ENCODE measurements at places on chromosomes 5 and 9.
A peak's percentile ranks its signal among the peaks of the same experiment; 100 is the strongest.

DNA sequence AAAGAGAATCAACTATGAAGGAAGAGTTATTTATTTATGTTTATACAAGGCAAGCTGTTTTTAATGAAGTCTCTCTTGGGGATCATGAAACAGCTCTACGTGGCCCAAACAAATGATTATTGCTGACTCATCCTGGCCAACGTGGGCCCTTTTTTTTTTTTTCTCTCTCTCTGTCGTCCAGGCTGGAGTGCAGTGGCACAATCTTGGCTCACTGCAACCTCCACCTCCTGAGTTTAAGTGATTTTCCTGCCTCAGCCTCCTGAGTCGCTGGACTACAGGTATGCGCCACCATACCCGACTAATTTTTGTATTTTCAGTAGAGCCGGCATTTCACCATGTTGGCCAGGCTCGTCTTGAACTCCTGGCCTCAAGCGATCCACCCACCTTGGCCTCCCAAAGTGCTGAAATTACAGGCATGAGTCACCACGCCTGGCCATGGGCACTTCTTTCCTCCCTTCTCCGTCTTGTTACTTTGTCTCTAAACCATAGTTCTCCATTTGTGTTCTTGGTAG, 98.3 kb downstream of the BASP1 start:
- peak; percentile 10 for DNase-seq

GRCh38 chr5:175321927-175322532, 122.0 kb downstream of the DRD1 start:
- DNase-seq = no peak

- DNase-seq = peak; percentile 59
These were observed 132.5 kb downstream of the SEMA6A start for GRCh38 chr5:116442095-116442534.

DNA sequence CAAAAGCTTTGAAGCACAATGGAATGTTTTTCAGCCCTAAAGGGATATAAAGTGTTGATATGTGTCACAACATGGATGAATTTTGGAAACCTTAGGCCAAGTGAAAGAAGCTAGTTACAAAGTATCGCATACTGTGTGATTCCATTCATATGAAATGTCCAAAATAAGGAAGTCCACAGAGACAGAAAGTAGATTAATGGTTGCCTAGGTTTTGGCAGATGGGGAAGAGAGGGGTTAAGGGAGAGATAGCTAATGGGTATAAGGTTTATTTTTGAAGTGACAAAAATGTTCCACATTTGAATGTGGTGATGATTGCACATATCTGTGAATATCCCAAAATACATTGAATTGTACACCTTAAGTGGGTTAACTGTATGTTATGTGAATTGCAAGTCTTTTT, 57.5 kb upstream of the MCCC2 start:
- no peak for DNase-seq

DNA sequence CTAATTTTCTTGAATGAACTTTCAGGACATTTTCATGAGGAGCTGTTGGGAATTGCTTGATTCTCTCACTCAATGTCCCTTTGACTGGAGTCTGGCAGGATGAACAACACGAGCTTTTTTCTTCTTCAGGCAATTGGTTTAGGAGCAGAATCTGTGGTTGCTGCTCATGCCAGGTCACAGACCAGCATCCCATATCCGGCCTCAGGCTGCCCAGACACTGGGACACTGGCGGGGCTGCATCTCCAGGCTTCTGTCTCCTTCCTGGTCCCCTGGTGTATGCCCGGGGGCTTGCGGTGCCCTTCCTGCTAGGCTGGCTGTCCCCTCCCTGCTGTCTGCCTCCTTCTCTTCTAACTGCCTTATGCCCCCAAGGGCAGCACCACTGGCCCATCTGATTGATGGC, 311.5 kb upstream of the DAP start:
- no peak for DNase-seq

DNA sequence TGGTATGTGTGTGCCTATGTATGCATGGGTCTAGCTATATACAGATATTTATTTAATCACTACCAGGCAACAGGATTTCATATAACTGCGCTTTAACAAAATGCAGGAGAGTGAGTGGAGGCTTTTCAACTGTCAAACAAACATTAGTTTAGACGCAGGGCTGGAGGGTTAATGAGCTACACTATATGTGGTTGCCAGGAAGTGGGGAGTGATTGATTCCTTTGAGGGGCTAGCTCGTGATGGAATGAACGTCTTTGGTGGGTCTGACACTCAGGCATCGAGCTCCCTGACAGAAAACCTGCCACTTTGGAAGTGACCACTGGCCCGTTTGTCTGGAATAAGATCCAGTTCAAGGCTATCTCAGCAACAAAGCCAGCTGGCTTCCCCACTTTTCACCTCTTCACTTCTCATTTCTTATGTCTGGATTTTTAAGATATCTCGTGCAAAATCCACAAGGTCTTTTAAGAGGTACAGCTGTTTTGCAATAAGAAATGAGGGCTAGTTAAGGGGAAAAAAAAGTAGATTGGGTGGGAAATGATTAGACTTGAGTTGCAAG, 78.0 kb downstream of the CFAP77 start:
- DNase-seq = no peak

DNA sequence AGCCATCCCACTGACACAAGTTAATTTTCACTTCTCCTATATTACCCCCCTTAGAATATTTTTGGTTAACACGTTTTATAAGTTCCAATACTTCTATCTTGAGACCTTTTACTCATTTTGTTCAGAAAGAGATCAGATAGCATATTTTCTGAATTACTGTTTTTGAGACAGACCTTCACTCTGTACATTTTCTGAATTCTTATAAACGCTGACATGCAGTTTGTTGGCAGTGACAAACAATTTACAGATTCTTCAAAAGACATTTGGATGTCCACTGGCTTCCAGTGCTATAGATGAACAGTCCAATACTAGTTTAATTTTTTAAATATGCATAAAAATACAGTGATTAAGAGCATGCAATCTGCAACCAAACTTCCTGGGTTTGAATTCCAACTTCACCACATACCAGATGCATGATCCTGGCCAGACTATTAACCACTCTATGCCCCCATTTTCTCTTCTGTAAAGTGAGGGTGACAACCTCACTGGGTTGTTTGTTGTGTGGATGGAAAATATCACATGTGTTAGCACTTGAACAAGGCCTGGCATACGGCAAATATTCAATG, 142.1 kb downstream of the AGTPBP1 start:
- DNase-seq = no peak

DNA sequence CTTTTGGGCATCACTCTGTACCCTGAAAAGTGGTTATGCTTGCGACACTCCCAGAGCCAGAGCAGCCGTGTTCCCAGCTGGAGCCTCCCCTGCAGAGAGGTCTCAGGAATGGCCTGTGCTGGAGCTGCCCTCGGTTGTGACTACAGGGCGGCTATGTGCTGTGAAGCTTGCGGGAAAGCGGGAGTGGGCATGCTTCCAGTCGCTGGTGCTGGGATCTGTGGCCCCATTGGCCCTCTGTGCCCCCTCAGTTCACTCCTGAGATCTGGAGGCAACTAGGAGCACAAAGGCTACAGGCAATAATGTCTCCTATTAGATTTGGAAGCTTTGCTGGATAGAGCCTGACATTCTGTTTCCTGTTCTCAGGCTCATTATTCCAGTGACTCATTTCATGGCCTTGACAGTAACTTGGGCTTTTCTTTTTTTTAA, 56.9 kb downstream of the GPR107 start:
- no peak for DNase-seq

DNA sequence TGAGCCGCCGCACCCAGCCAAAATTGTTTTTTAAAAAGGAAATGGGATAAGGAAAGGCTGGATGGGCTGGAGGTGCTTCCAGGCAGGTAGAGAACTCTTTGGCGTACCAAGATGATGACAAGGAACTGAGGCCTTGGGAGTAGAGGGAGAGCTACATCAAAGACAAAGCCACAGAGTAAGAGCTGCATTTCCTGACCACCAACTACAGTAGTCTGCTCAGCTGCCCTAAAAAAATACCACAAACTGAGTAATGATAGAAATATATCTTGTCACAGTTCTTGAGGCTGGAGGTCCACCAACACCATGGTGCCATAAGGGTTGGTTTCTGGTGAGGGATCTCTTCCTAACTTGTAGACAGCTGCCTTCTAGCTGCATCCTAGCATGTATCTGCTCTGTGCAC, 8.2 kb downstream of the OR1K1 start:
- no peak for DNase-seq

GRCh38 chr5:168939887-168940544, 360.8 kb upstream of the PANK3 start:
- DNase-seq = peak; percentile 0

DNA sequence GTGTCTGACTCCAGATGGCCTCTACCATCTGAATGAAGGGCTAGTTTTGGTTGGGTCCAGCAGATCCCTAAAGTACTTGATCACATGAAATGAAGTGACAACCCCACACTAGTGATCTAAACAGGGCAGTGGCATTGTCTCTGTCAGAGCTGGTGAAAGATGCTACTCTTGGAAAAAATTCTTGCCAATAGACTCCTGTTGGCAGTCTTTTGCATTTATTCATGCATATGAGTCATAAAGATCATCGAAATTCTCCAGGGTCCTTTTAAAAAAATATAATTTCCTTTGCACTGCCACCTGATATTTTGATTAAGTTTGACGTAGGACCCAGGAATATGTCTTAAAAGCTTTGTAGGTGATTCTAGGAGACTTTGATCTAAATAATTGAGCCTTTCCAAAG, 135.1 kb upstream of the ELL2 start:
- DNase-seq = no peak

- no peak for DNase-seq
These were observed 47.5 kb downstream of the SLC22A5 start for GRCh38 chr5:132417010-132417439.

DNA sequence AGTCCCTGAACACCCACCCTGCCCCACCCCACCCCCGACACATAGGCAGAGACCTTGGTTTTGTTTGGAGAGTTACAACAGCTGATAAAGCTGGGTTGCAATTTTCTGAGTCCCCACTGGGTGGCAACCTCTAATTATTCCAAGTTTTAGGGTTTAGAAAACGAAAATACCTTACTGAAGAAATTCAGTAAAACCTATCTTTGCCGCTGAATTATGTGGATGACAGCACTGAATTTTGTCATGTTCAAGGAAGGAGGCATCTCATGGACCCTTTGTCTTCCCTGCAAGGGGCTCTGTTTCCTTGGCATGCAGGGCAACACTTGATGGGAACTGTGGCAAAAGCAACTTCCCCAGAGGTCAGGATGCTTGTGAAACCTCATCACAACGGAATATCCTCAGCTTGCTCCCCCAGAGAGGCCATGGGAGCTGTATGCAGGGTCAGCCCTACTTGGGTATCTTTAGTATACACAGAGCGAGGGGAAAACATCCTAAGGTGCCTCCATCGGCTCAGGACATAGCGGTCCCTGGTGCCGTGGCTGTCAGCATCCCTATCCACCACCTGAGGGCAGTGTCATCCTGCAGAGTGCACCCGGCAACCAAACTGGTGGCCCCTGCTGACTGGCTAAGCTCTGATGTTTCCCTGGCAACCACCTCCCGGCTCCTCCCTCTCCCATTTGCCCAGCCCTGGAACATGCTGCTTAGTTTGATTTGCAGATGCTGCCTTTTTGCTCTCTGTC, 123.1 kb downstream of the RXRA start:
- DNase-seq = peak; percentile 71

GRCh38 chr9:133995012-133995896, 3.1 kb upstream of the VAV2 start:
- DNase-seq = no peak

- no peak for DNase-seq
These were observed 50.4 kb upstream of the ARAP3 start for GRCh38 chr5:141732417-141732816.

DNA sequence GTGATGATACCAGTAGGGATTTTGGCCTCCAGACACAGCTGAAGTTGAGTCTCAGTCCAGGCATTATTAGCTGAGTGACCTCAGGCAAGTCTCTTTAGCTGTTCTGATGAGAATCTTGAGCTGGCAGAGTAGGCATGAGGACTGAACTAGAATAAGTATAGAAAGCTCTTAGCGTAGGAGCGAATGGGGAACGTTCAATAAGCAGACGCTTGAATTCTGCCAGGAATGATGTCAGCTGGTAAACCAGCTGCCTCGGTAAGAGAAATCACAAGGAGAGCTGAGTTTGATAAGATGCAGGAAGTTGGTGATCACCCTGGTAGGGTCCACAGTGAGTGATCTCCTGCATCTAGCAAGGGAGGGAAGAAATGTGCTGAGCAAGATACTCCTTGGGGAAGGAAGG, 280.4 kb downstream of the NTRK2 start:
- no peak for DNase-seq

DNA sequence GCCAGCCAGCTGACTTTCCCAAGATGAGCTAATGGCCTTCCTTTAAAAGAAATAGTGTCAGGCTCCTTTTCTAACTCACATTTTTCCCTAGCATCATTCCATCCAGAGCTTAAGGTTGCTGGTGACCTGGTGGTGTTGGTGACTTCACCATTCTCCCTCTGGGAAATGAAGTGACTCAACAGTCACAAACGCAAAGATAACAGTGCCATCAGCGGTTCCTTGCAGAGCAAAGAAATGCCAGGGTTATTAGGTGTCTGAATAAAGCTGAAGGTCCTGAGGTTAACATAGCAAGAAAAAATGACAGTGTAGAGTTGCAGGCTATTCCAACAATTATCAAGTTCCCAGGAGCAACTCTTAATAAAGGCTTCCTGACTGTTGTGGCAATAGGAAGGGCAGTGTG, 111.8 kb upstream of the SLC44A1 start:
- DNase-seq = no peak

DNA sequence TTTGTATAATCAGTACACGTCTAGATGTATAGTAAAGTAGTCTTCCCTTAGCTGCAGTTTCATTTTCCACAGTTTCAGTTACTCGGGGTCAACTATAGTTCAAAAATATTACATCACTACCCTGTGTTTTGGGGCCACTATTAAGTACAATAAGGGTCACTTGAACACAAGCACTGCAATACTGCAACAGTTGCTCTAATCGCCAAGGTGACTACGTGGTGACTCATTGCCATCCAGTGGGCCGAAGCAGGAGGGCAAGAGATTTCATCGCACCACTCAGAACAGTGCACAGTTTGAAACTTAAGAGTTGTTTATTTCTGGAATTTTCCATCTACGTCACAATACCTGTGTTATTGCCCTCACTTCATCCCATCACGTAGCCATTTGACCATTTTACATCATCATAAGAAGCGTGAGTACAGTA, at the start of gene ARL14EPL:
ARL14EPL (plus strand) TSS at position 379 of the 424 bp plus-strand sequence. CDS start 18,994 bp downstream, outside the sequence.
- DNase-seq = no peak
